ENCODE measurements at places on chromosomes 16 and 17.
A peak's percentile ranks its signal among the peaks of the same experiment; 100 is the strongest.

DNA sequence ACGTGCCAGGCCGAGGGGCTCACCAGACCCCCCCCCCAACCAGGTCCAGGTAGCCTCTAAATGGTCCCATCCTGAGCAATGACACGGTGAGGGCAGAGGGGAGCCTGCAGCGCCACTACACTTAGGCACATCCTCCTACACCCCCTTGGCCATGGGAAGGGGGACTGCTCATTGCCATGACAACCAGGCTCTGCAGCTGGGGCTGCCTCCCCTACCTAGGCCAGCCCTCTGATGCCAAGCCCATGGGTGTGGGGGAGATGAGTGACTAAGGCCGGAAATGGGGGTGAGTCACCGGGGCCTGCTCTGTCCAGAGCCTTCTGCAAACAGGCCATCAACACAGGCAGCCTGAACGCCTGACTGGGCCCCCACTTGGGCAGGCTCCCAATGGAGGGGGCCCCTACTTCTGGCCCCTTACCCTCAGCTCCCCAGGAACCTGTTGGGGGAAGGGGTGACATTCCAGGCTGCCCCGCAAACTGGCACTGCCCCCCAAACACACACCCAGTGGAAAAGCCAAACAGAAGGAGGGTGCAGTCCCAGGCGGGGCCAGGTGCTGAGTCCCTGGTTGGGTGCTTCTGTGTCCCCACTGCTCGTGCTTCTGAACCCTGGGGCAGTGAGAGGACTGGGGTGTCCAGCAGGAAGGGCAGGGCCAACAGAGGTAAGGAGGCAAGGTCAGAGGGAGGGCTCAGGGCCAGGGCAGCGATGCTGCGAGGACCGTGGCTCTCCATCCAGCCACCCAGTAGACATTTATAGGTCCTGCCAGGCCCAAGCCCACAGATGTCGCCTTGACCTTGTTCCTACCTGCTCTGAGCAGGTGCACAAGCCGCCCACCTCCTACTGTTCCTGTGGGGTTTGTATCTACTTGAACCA, 8.2 kb downstream of the PLCD3 start:
- DNase-seq: peak; percentile 58

GRCh38 chr17:2703606-2704005, 8.0 kb downstream of the CLUH start:
- no peak for DNase-seq

GRCh38 chr16:937311-937710, 33.5 kb downstream of the LMF1 start:
- no peak for DNase-seq

- no peak for DNase-seq
These were observed 108.4 kb downstream of the OR1D5 start for GRCh38 chr17:2954898-2955445.

DNA sequence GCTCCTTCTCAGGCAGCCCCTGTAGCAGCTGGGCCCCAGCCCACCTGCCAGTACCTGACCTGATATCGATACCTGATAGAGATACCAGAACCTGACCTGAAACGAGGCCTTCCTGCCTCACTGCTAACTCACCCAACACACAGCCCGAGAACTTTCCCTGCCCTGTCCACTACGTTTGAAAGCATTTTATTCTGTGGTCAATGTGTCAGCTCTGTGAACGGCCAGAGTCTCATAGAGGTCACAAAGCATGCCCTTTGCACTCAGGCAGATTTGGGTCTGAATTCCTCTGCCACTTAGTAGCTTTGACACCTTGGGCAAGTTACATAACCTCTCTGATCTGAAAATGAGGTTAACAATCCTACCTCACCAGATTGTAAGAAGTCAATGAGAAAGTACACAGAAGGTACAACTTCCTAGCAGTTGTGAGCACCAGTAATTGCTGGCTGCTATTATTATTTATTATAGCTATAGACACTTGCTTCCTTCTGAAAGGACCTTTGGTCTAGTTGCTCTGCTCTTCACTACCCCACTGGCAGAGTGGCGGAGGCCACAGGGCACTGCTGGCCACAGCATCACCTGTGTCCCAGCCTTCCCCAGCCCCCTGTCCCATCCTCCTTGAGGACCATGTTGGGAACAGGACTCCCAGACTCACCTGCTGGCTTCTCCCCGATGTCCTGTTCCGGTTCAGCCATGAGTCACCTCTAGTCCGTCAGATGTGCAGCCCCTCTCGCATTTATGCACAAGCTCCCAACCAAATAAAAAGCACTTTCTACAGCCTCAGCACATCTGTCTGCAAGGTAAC, 895 bp downstream of the ANKRD40CL start:
- no peak for DNase-seq

DNA sequence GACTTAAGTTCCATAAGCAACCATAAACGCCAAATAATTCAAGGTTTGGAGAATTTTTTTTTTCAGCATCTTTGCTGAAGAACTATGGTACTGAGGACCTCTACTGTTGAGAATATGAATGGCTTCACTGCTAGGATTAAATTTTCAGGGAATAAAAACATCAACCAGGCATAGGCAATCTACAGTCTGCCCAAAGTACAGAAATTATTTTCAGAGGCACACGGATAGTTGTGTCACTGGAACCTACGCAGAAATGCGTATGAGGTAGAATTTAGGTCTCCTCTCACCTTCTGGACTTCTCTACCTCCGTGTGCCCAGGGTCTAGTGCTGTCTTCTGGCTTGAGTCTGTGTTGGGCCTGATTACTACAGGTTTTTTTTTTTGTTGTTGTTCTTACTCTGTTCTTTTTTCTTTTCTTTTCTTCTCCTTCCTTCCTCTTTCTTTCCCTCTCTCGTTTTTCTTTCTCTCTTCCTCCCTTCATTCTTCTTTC, 39.7 kb downstream of the NACA2 start:
- peak; percentile 54 for DNase-seq

GRCh38 chr16:67951485-67951884, 7.6 kb upstream of the LCAT start:
- no peak for DNase-seq

- DNase-seq: peak; percentile 37
These were observed 79.0 kb downstream of the CDH8 start for GRCh38 chr16:61957075-61957855.

DNA sequence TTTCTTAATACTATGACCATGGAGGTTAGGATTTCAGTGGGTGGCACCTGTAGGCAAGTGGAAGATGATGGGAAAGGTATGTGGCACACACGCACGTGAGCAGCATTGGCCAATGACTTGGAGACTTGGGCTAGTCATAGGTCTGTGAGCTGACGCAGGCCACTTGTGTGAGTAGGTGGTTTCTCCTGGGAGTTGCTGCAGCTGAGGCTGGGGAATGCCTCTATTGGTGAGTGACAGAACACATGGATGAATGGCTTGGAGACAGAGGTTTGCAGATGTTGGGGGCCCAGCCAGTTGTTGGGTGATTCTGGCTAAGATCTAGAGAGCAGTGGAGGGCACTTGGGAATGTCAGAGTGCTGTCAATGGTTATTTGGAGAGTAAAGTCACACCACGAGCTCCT, 64.1 kb downstream of the MARF1 start:
- no peak for DNase-seq

DNA sequence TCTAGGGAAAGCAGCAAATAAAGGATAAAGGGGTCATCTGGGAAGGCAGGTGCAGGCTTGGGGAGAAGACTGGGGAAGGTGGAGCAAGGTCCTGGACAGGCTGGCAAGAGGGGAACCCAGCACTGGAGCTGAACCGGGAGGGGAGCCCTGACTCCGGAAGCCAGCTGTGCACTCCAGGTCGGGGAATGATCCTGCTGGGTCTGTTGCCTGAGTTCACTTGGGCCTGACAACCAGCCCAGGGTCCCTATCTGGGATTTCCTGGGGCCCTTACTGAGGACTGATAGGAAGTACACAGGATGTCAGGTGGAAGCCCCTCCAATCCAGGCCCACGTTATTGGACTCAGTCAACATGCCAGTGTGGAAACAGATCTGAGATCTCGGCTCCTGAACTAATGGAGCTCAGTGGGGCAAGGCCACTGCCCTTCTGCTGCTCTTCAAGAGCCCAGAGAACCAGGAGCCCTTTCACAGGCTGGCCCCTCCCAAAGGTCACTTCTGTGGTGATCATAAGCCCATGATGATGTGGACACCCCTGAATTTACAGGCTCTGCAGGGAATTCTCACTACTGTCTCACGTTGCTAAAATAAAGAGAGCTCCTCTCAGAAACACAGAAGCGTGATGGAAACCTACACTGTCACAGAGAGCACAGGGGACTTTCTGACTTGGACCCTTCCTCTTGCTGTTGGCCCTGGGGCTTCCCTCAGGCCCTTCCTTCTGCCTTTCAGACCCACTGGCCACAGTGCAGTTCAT, 19.9 kb upstream of the PITPNM3 start:
- no peak for DNase-seq

DNA sequence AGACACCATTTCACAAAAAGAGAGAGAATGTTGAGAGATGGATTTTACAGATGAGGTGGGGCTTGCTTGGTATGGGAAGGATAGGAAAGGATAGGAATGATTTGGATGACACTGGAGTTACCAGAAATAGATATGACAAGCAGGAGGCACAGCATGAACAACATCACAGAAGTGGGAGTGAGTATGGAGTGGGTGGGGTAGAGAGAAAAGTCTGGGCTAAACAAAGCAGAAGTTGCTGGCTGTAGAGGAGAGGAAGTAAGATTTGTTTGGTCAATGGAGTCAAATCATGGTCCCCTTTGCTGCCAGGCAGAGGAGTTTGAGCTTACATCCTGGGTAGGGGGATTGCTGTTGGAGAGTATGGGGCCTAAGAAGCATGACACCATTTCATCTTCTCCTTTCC, 101.7 kb downstream of the VAT1L start:
- no peak for DNase-seq

- no peak for DNase-seq
These were observed 31.8 kb downstream of the HASPIN start for GRCh38 chr17:3755335-3756030.

DNA sequence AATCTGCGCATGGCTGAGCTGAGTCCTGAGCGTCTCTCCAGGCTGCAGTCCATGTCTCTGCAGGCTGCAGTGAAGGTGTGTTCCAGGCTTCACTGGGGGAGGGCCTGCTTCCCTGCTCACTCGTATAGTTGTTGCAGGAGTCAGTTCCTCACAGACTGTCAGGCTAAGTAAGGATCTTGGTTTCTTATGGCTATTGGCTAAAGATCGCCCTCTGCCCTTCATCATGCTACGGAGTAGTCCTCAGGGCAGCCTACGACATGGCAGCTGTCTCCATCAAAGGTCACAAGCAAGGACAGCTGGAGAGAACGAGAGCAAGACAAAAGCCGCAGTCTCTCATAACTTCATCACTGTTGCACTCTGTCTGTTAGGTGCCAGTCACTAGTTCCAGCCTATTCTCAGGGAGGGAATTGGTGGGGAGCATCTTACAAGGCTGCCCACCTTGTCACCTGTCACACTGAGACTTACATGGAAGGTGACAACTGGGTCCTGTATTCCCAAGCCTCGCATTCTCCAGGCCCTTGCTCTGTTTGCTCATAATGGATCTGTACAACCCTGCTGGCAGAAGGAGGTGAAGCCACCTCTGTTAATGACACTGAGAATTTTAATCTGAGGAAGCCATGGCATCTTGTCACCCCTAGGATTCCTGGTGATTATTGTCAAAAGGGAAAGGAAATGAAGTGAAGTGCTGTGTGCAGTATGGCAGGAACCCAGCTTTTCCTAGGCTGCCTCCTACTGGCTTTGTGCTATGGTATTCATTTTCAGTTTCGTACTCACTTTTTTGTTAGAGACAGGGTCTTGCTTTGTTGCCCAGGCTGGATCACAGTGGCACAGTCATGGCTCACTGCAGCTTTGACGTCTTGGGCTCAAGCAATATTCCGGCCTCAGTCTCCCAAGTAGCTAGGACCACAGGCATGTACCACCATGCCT, 43.4 kb downstream of the MFSD11 start:
- no peak for DNase-seq

DNA sequence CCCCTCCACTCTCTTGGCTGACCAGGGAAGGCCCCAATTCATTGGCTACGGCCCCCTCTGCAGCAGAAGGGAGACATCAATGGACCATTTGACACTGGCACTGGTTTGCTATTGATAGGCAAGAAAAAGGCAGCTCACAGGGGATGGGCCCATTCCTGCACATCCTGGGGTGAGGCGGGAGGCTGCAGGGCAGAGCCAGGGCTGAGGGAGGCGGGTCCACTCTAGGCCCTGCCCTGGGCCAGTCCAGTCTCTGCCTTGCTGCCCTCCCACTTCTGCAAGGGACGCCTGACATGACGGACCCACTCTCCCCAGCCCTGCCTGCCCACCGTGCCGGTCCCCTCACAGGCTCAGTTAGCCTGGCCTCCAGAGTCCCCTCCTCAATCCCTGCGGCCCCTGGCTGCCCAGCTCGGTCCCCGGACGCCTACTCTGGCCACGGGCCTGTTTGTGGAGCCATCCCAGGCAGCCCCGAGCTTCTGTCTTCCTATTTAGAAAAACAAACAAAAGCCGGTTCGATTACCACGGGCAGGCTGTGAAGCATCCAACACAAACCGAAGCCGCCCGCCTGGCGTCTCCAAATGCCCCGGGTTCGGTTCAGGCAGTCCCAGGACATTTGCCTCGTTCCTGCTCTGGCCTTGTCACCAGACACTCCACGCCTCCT, 160.7 kb downstream of the IRX5 start:
- peak; percentile 31 for DNase-seq

Measured in iPS-NIHi11 (cell line).